ENCODE measurements at places on chromosomes 7 and 10. TPM values are rescaled to one million over a fixed set of nuclear protein-coding genes. Genes with fewer than 3 reads are reported as not detected.

TMEM196 gene
- total RNA-seq: not detected

OR2A7 gene
- not detected for total RNA-seq

SH2B2 gene
- total RNA-seq: 4.6 TPM

ZNF716 gene
- not detected for total RNA-seq

COL13A1 gene
- total RNA-seq: 0.40 TPM

LBX1 gene
- not detected for total RNA-seq

NRG3 gene
- not detected for total RNA-seq

H2BK1 gene
- not detected for total RNA-seq

TUBAL3 gene
- 0.33 TPM for total RNA-seq

PIK3CG gene
- total RNA-seq: not detected

GIMAP6 gene
- total RNA-seq: not detected

SLC35G1 gene
- 6.6 TPM for total RNA-seq

MMD2 gene
- total RNA-seq: not detected

CTNNA3 gene
- not detected for total RNA-seq

TRIL gene
- total RNA-seq: not detected

MYH16 gene
- 0.81 TPM for total RNA-seq

MAT1A gene
- total RNA-seq: not detected

SUGCT gene
- total RNA-seq: 1.0 TPM

EGR2 gene
- 0.26 TPM for total RNA-seq

PTPRN2 gene
- 0.77 TPM for total RNA-seq

NYAP1 gene
- 4.2 TPM for total RNA-seq

MGMT gene
- total RNA-seq: 5.7 TPM

WEE2 gene
- total RNA-seq: not detected

MRPS17 gene
- total RNA-seq: 24.3 TPM

TWIST1 gene
- total RNA-seq: 3.8 TPM

NANOS1 gene
- 2.8 TPM for total RNA-seq

CXCL12 gene
- total RNA-seq: not detected

CHN2 gene
- total RNA-seq: not detected

RALA gene
- 29.9 TPM for total RNA-seq

SPDYE3 gene
- not detected for total RNA-seq

LRMDA gene
- total RNA-seq: 5.6 TPM

NPSR1 gene
- total RNA-seq: not detected

TET1 gene
- total RNA-seq: 0.58 TPM
